HS-27A (cell line): ENCODE measurements at places on chromosomes 5 and 9.
A peak's percentile ranks its signal among the peaks of the same experiment; 100 is the strongest.

GRCh38 chr5:1089146-1089545, 22.7 kb downstream of the SLC12A7 start:
- DNase-seq, result no peak

DNA sequence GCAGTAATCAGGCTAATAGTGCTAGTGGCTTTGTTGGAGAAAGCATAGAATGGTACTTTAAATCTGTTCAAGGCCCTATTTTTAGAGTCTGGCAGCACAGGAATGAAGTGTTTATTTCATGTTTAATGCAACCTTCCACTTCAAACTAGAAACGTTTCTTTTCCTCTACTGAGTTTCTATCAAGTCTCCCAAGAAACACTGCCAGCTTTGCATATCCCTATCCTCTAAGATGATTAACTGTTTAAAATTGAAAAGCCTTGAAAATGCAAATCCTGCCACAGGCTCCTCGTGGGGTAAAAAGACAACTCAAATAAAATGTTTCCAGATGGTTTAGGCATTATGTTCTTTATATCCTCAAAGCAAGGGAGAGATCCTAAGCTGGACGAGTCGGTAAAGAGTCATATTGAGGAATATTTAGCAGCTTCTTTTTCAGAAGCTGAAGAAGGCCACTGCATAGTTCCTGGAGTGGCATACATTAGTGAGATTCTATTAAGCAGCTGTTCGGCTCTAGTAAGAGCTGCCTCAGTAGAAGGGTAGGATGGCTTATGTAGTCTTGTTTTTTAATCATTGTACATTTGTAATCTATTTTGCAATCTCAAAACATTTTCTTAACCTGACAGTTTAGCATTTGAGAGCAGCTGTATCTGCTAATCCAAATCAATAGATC, 251.2 kb downstream of the CHSY3 start:
- no peak for DNase-seq

DNA sequence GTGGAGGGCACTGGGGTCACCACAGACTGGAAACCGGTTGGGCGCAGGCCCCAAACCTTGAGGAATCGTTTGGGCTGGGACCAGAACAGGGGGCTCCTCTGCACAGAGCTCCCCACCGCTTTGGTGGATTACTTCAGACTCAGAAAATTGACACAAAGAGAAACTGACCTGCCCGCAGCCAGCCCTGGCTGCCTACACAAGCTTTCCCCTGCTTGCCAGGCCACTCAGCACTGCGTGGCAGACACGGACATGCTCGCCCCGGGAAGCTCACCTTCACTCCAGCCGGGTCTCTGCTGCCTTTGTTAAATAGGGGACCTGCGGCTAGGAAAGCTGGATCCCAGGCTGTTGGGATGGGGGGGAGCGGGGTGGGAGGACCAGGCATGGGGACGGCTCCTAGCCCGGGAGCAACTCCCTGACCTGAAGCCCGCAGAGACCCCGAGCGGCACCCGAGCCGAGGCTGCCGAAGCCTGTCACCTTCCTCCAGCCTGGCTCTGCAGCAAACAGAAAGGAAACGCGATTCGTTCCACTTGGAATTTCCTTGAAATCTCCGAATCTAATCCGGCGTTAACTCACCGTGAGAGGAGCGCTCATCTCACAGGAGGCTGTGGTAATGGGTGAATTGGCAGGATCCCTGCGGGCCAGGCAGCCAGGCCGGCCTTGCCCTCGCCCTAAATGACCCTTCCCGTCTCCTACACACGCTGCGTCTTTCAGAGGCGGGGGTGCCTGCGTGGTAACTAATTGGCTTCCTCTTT, 8.8 kb downstream of the PAX5 start:
- DNase-seq, result no peak

GRCh38 chr5:122374110-122374509, 62.1 kb downstream of the SNCAIP start:
- no peak for DNase-seq

DNA sequence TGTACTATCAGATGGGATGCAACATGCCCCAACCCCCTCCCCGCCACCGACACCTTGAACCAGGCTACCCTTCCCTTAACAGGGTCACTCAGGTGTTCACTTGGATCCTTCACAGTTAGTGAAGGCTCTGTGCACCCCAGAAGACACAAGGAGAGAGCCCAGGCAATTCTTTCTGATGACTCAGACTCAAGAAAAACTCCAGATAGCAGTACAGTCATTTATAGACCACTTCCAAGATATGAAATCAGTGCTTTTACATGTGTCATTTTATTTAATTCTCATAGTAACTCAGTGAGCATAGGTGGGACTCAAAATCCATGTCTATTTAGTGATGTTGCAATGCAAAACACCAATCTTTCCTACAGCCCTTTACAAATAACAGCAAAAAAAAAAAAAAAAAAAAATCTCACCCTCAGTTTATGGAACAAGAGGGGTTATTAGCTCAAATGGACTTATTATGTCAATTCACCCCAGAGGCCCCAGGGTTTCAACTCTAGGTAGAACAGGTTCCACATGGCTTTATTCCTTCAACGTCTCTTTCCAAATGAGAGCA, 71.9 kb downstream of the FOXD1 start:
- DNase-seq, result peak; percentile 45

DNA sequence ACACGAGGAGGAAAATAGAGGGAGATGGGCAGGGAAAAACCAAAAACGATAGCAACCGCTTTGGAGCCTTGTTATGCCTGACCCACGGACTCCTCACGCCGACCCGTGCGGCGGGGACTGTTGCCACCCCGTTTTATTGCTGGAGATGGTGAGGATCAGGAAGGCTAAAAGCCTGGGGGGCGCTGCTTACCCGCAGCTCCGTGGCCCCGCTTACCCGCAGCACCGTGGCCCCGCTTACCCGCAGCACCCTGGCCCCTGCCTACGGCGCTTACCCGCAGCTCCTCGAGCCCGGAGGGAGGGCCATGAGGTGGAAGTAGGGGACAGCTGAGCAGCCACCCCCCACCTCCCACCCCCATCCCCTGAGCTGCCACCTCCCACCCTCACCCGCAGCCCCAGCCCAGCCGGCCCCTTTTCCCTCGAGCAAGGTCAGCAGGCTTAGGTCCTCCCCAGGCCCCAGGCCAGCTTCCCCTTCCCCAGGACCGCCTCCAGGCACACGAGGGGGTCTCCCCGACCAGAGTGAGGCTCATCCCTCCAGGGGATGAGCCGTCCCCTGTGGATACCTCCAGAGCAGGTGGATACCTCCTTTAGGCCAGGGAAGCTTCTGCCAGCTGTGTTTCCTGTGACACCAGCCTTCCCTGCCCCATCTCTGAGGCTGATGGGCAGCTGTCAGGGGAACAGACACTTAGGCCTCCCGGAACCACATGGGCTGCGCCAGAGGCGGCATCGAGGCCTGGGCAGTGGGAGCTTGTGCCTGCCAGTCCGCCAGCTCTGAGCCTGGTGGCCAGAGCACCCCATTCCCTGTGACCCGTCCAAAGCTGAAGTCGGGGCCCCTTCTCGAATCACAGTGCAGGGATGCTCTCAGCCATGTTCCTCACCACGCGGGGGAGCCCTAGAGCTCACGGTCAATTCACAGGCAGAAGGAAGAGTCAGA, 92.3 kb downstream of the LMX1B start:
- no peak for DNase-seq

DNA sequence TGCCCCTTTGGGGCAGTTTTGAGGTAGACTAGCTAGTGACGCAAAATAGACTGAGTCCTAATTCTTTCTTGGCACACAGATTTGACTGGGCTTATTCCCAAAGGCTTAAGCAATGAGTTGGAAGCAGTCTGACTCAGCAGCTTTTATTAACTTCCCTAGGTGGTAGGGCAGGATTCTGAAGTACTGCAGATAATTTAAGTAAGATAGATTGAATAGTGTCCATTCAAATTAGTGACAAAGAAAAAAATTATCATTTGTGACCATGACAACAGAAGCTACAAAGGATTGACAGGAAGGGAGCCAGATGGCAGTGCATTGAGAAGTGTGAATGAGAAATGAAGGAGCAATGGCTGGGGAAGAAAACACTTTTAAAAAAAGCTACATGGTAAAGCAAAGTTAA, 649.4 kb downstream of the CDH9 start:
- no peak for DNase-seq

DNA sequence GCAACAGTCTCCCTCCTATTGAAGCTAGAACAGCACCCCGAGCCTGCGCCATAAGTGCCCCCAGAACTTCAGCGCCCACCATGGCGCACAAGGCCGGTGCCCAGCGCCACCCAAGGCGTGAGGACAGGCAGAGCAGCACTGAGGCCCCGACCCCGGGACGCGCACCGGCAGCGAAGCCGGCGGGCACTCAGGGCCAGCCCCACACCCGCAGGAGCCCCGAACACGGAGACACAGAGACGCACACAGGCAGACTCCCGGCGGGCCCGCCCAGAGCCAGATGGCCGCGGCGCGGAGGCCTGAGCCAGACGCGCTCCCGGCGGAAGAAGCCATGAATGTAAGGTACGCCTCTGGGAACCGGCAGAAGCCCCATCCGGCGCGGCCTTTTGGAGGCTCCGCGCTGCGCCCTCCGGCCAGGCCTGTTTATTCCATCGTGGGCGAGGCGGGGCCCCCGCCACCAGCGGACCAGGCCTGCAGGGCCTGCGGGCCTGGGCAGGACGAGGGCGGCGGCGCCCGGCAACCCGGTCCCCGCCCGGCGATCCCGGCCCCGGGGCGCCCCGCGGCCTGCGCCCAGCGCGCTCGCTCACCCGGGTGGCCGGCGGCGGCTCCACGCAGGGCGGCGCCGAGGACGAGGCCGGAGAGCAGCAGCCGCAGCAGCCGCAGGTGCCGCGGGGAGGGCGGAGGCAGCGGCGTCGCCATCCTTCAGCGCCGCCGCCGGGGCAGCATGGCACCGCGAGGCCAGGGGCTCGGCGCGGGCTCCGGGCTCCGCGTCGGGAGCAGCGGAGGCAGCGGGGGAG, 486 bp downstream of the NPDC1 start:
- no peak for DNase-seq

DNA sequence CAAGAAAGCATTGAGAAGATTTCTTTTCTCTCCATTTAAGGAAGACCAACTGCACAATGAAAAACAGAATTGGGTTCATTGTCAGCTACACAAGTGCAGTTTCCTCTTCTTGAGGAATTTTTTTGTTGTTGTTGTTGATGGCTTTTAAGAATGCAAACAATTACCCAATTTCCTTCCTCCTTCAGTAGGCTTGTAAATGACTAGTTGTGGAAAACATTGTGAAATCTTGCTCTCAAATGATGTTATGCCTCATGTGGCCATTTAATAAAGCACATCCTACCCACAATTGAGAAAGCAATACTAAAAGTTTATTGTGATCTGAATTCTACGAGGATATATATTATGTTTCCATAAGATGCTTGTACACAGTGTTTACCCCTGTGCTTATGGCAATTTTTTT, 171.6 kb downstream of the FAM174A start:
- DNase-seq, result no peak

GRCh38 chr9:129773262-129774048, 20.6 kb upstream of the PTGES start:
- DNase-seq, result no peak

DNA sequence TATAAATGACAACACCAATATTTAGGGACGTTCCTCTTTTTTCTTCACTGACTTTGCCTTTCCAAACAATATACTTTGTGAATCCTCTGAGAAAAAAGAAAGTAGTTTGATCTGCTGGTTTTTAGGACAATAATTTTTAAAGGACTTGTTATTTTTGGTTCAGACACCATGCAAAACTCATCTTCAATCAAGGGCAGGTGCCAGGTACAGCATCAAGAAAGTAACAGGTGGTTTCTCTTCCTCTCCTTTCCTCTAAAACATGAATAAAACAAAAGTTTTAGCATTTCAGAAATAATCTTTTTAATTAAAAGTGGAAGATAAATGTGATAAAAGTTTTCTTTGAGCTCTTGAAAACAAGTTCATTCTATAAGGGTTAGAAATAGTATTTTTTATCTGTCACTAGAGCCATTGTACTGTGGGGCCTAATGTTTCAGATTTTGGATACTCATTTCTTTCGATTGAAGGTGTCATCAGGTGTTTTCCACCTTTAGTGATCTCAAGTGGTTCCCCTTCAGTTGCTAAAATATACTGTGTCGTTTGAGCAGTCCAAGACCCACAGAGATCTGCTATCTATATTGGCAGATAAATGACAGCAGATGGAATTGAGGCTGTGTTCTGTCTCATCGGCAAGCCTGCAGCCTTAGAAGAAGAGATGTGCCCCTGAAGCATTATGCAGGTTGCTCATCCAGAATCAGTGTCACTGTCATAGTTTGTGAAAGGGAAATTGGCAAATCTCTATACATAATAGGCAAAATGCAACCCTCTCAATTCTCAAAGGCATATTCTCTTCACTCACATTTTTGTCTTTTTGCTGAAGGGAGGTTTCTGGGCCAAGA, 499.7 kb downstream of the PDE4D start:
- DNase-seq, result no peak

DNA sequence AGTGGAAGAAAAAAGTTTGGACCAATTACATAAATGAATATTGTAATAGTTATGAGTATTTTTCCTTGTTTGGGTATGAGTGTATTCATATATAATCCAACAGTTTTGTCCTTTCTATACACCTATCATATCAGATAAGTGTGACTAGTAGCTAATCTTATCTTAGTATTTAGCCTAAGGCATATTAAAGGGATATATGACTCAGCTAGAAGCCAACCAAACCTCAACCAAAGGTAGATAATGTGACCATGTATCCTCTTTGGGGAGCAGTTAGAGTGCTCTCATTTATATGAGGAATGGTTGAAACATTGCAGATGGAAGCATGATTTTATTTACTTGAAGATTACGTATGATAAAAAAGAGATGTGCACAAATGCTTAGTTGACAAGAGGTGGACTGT, 370.0 kb upstream of the CTNND2 start:
- DNase-seq, result no peak

DNA sequence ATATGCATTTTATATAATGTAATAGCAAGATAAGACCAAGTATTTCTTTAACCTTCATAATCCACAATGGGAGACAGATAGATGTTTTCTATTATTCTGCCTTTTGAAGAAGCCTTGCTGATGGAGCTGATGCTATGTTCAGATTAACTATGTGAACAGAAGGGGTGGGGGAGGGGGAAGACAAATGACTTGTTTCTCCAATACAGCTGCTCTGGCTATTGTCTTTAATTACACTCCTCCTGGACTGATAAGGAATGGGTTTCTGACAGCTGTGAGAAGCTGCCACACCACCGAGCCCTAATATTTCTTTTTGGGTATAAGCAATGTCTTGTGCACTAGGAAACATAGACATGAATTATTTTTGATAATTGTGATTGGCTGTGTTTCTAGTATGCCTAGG, 62.0 kb downstream of the CAVIN4 start:
- no peak for DNase-seq

DNA sequence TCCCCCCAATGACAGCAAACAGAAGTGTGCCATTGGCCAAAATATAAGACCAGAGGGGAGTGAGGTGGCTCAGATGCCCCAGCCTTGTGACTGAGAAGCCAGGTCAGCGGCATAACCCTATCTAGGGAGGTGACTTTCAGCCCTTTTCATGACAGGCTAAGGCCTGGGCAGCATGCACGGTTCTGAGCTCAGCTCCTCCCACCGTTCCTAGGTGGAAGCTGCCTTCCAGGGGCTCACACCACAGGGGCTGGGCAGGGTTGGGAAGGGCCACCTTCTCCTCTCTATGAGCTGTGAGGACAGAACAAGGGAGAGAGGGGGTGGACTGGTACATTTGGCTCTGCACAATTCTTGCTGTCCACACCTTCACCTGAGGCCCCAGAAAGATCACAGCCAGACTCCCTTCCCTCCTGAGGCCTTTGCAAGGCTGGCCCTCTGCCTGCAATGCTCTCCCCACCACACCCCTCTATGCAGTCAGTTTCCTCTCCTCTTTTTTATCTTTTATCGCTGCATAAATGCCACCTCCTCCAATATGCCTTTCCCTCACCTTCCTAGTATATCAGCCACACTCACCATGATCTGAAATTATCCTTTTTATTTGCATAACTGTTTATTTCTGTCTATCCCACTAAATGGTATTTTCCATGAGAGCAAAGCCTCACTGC, 5.1 kb upstream of the EGR1 start:
- no peak for DNase-seq
